MCF 10A (cell line): ENCODE measurements at places on chromosomes 5 and 9. TPM values are rescaled to one million over a fixed set of nuclear protein-coding genes. Genes with fewer than 3 reads are reported as not detected.
A peak's percentile ranks its signal among the peaks of the same experiment; 100 is the strongest.

DNA sequence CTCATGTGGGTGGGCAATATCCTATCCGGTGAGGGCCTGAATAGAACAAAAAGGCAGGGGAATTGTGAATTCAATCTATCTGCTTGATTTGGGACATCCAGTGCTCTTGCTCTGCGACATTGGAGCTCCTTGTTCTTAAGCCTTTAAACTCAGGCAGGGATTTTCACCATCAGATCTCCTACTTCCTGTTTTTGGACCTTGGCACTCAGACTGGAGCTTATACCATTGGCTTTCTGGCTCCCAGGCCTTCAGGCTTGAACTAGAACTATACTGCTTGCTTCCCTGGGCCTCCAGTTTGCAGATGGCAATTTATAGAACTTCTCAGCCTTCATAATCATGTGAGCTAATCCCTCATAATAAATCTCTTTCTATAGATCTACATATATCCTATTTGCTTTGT lies 134.3 kb upstream of the CLINT1 start:
- no peak overlapping the region for H3K27ac ChIP-seq
- no peaks in the 10 kb centered on the region for H3K27me3 ChIP-seq

- H3K36me3 ChIP-seq = no peaks in the 10 kb centered on the region
- peaks cover 27% of the 10 kb centered on the region for H3K4me1 ChIP-seq
- peak overlapping the region; percentile 50 for H3K27ac ChIP-seq
- peak; percentile 36 for DNase-seq
- no peaks in the 10 kb centered on the region for H3K27me3 ChIP-seq
Measured at GRCh38 chr5:82107267-82107666, 135.4 kb downstream of the ATG10 start.

- no peak overlapping the region for H3K4me3 ChIP-seq
- no peaks in the 10 kb centered on the region for H3K27me3 ChIP-seq
- DNase-seq = no peak
- H3K4me1 ChIP-seq = no peaks in the 10 kb centered on the region
- no peak overlapping the region for H3K27ac ChIP-seq
Measured at GRCh38 chr5:33701251-33701650, 190.5 kb downstream of the ADAMTS12 start.

- peaks cover 33% of the 10 kb centered on the region for H3K4me1 ChIP-seq
- no peak overlapping the region for H3K4me3 ChIP-seq
- H3K36me3 ChIP-seq = no peaks in the 10 kb centered on the region
- DNase-seq = peak; percentile 100
- no peaks in the 10 kb centered on the region for H3K27me3 ChIP-seq
- peak overlapping the region; percentile 93 for H3K27ac ChIP-seq
Measured at GRCh38 chr9:127919253-127919815, 2.5 kb upstream of the ST6GALNAC4 start.

DNA sequence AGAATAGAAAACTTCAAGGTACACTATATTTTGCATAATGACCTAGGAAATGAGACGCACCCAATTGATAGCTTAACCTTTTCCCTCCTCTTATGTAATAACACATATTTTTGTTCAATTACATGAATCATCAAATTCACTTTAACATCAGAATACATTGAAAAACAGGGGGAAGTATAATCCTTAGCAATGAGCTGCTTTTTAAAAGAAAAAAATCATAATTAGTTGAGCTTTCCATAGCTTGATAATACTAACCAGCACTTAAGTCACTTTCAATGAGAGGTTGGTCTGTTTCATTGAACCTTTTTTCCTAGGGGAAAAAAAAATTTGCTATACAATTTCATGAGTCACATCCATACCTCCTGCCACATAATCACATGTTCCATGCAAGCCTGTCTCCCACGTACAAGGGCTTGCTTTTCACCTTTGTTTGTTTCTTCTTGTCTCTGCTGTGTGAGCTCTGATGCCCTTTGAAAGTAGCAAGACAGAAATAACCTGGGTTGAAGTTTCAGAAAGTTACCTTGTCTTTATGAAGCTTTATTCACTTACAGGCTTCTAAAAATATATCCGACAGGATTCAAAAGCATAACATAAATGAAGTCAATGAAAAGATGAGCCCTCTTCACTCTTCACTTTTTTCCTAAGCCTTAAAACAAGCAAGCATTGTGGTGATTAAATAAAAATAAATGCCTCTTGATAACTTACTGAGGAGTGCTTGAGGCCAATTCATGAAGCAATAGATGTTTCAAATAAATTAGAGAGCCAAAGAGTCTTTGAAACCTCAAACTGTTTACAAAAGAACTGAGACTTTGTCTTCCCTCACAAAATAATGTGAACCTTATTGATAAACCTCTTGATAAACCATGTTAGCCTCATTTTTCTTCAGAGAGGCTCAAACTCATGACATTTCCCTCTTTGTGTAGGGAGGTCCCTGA lies 108.5 kb downstream of the FEM1C start:
- H3K4me3 ChIP-seq = no peak overlapping the region
- H3K27me3 ChIP-seq = no peaks in the 10 kb centered on the region
- peak; percentile 66 for DNase-seq

- peaks cover 11% of the 10 kb centered on the region for H3K4me1 ChIP-seq
- H3K4me3 ChIP-seq = no peak overlapping the region
- H3K27me3 ChIP-seq = no peaks in the 10 kb centered on the region
- no peaks in the 10 kb centered on the region for H3K36me3 ChIP-seq
- DNase-seq = peak; percentile 6
Measured at GRCh38 chr5:29197631-29198454, 1995.6 kb upstream of the CDH6 start.

GRCh38 chr9:106930477-106930876 lies 67.5 kb downstream of the ZNF462 start:
- no peak overlapping the region for H3K4me3 ChIP-seq
- DNase-seq = no peak
- H3K36me3 ChIP-seq = peaks cover 91% of the 10 kb centered on the region
- no peaks in the 10 kb centered on the region for H3K4me1 ChIP-seq

DNA sequence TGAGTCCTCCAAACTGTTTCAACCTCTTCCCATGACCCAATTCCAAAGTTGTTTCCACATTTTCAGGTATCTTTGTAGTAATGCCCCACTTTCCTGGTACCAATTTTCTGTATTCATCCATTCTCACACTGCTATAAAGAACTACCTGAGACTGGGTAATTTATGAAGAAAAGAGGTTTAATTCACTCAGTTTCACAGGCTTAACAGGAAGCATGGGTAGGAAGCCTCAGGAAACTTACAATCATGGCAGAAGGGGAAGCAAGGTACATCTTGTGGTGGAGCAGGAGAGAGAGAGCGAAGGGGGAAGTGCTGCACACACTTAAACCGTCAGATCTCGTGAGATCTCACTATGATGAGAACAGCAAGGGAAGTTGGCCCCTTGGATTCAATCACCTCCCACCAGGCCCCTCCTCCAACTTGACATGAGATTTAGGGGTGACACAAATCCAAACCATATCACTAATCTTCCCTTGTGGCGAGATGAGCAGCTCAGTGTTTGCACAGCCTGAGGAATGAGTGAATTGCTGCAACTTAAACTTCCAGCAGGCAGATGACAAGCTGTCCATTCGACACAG lies 42.9 kb downstream of the TRIP13 start:
- no peaks in the 10 kb centered on the region for H3K36me3 ChIP-seq
- no peak overlapping the region for H3K27ac ChIP-seq
- H3K4me1 ChIP-seq = no peaks in the 10 kb centered on the region
- DNase-seq = no peak

- no peaks in the 10 kb centered on the region for H3K27me3 ChIP-seq
- peak; percentile 65 for DNase-seq
- no peak overlapping the region for H3K4me3 ChIP-seq
- H3K4me1 ChIP-seq = peaks cover 38% of the 10 kb centered on the region
Measured at GRCh38 chr5:53249529-53250200, 140.1 kb upstream of the MOCS2 start.

The GLDC gene
- total RNA-seq = 2.9 and 3.3 TPM in 2 replicates

The CCDC152 gene
- total RNA-seq = not detected in 2 replicates

DNA sequence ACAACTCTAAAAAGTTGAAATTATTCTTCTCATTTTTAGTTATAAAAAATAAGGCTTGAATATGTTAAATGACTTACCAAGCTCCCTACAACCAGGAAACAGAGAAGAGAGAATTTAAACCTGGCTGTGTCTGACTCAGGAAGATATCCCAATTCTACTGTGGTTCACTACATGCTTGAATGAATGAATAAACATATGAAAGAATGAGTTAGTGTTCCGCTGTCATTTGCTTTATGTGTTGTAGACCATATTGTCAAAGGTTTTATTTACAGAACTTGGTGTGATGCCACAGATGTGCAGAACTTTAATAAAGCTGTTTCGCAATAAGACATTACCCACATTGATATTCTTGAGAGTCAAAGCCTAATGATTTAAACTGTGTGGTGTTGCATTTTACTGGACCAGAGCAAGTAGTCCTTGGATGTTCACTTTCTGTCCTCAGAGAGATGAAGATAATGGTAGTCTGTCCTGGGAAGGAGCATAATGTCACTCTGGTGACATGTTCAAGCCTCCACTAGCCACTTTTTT lies 313.2 kb downstream of the TRIM32 start:
- no peak for DNase-seq
- H3K4me3 ChIP-seq = no peak overlapping the region
- H3K27me3 ChIP-seq = no peaks in the 10 kb centered on the region
- H3K4me1 ChIP-seq = no peaks in the 10 kb centered on the region

The IFNA6 gene
- not detected in 2 replicates for total RNA-seq

GRCh38 chr5:126847456-126847820 lies 70.5 kb downstream of the LMNB1 start:
- no peak overlapping the region for H3K4me3 ChIP-seq
- DNase-seq = no peak
- no peaks in the 10 kb centered on the region for H3K36me3 ChIP-seq
- H3K4me1 ChIP-seq = no peaks in the 10 kb centered on the region

GRCh38 chr5:60541980-60542379 lies 158.0 kb downstream of the DEPDC1B start:
- H3K27ac ChIP-seq = no peak overlapping the region
- H3K4me3 ChIP-seq = no peak overlapping the region
- H3K4me1 ChIP-seq = peaks cover 6% of the 10 kb centered on the region
- H3K27me3 ChIP-seq = peaks cover 48% of the 10 kb centered on the region
- H3K36me3 ChIP-seq = no peaks in the 10 kb centered on the region

The HNRNPA0 gene
- total RNA-seq = 30.8 and 31.8 TPM in 2 replicates

The PCDHB2 gene
- 2.4 and 2.6 TPM in 2 replicates for total RNA-seq

DNA sequence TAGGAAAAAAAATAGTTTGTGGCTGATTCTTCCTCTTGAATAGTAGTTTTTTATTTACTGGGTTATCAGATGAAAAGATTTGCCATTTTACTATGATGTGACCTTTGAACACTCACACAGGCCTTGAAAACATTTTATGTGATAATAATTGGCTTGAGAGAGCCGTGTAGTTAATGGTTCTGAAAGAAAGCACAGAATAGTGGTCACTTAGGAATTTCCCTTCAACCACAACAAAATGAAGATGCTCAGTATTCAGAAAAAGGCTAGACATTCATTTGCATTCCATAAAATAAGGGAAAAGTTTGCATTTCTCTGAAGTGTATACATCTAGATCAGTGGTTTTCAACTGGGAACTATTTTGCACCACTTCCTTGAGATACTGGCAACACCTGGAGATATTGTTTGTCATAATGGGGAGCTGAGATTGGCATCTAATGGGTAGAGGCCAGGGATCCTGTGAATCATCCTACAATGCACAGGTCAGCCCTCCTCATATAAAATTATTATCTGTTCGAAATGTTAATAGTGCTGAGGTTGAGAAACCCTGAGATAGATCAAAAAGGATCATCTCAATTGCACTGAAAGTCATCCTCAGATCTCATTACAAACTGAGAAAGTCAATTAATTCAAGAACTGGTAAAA lies 446.4 kb upstream of the CCNG1 start:
- H3K36me3 ChIP-seq = no peaks in the 10 kb centered on the region
- no peaks in the 10 kb centered on the region for H3K27me3 ChIP-seq
- H3K4me3 ChIP-seq = no peak overlapping the region
- H3K27ac ChIP-seq = no peak overlapping the region
- no peak for DNase-seq
- no peaks in the 10 kb centered on the region for H3K4me1 ChIP-seq

DNA sequence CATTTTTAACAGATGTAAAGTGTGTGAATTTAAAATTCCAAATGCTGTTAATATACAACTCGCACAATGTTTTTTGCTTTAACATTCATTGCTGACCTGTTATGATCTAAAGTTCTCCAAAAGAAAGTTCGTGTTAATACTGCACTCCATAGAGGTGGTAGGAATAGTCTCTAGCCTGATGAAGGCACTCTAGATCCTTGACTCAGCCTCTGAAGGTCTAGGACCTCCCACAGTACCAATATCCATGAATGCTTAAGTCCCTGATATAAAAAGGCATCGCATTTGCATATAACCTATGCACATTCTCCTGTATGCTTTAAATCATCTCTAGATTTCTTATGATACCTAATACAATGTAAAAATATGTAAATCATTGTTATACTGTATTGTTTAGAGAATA lies 213.6 kb downstream of the EFNA5 start:
- peak; percentile 29 for DNase-seq
- H3K27ac ChIP-seq = peak overlapping the region; percentile 64
- no peak overlapping the region for H3K4me3 ChIP-seq
- H3K36me3 ChIP-seq = peaks cover 6% of the 10 kb centered on the region

The CDKN2A gene
- not detected in 2 replicates for total RNA-seq

The ADAMTSL1 gene
- not detected in 2 replicates for total RNA-seq

- H3K36me3 ChIP-seq = peaks cover 23% of the 10 kb centered on the region
- H3K4me3 ChIP-seq = no peak overlapping the region
- H3K27ac ChIP-seq = no peak overlapping the region
- H3K27me3 ChIP-seq = no peaks in the 10 kb centered on the region
Measured at GRCh38 chr5:34959323-34959722, 30.0 kb downstream of the DNAJC21 start.

GRCh38 chr5:93071710-93072109 lies 509.3 kb downstream of the NR2F1-AS1 start:
- no peaks in the 10 kb centered on the region for H3K27me3 ChIP-seq
- DNase-seq = no peak
- H3K4me3 ChIP-seq = no peak overlapping the region
- H3K27ac ChIP-seq = no peak overlapping the region

The UNC5A gene
- total RNA-seq = 0.22 and 0.51 TPM in 2 replicates

DNA sequence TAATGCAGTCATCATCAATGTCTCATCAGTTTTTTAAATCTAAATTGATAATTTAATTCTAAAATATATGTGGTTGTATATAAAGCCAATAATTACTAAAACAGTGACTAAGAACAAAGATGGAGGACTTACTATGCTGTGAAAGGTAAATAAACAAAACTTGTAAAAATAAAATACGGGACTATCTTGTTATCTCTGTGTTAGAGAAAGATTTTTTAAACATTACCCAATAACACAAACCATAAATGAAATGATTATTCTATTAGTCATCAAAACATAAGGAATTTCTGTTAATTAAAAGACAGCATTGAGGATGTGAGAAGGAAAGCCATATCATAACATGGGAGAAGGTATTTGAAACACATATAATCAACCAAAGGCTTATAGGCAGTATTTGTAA lies 226.2 kb upstream of the SMC2 start:
- H3K27ac ChIP-seq = no peak overlapping the region
- peaks cover 5% of the 10 kb centered on the region for H3K4me1 ChIP-seq
- no peaks in the 10 kb centered on the region for H3K36me3 ChIP-seq
- H3K27me3 ChIP-seq = no peaks in the 10 kb centered on the region

GRCh38 chr5:1001406-1002270 lies 7.0 kb upstream of the NKD2 start:
- no peak overlapping the region for H3K27ac ChIP-seq
- no peaks in the 10 kb centered on the region for H3K36me3 ChIP-seq
- peaks cover 12% of the 10 kb centered on the region for H3K4me1 ChIP-seq
- no peak overlapping the region for H3K4me3 ChIP-seq

GRCh38 chr5:22889720-22890119 lies 36.6 kb upstream of the CDH12 start:
- H3K4me1 ChIP-seq = peaks cover 39% of the 10 kb centered on the region
- no peaks in the 10 kb centered on the region for H3K27me3 ChIP-seq
- no peak overlapping the region for H3K4me3 ChIP-seq
- H3K27ac ChIP-seq = peak overlapping the region; percentile 92
- peaks cover 8% of the 10 kb centered on the region for H3K36me3 ChIP-seq
